Stimulated activated CD4-positive, alpha-beta T cell treated with anti-CD3 and anti-CD28 coated beads, Interleukin-1b, Interleukin-23, amount 100 ng/mL, for 1 hour (primary cell): ENCODE measurements at places on chromosomes 2 and 18.

DNA sequence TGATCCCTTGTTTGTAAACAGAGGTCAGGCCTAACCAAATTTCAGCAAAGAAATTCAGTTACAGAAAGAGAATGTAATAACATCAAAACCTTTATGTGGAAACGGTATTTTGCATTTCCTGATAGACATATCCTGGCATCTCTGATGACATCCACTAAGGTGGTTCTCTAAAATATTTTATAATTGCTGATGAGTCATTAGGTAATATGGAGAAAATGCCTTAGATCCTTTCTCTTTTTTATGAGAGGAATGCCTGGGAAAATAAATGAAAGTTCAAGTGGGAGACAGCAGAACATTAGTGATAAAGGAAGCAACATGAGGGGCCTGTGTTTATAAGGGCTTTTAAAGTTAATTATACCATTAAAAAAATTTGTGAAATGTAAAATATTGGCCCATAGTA lies 72.6 kb downstream of the PLCL1 start:
- DNase-seq = no peak

DNA sequence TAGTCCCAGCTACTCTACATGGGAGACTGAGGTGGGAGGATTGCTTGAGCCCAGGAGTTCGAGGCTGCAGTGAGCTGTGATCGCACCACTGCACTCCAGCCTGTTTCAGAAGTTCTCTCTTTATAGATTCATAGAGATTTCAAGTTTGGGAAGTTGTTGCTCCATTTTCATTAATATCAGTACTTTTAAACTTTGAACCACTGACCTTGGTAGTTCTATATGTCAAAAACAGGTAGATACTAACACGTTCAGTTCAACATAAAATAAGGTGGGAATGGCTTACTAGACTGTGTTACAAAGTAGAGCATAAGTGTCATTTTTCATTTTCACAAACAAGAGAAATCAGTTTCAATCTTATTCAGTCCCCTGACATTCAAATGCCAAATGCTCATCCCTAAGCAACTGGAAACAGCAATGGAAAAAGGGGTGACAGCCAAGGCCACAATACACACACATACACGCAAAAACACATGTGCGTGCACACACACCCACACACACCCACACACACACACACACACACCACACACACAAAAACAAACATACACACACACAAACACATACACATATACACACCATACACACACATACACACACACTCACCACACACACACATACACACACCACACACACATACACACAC lies 71.7 kb downstream of the PIEZO2 start:
- DNase-seq = no peak

GRCh38 chr18:75884728-75885127 lies 457.2 kb upstream of the SMIM21 start:
- no peak for DNase-seq

DNA sequence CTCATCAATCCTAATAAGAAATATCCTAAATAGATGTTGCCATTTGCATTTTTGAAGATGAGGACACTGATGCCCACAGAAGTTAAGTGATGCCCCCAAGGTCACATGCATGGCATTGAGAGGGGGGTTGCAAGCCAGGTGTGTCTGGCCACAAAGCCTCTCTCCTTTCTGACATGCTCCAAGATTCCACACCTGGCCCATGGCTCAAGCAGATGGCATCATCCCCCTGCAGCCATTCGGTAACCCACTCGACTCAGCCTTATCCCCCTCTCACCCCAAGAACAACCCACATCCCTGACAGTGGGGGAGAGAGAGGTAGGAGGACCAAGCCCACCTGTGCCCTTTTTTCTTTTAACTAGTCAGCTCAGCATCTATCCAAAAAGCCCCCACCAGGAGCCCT lies 16.5 kb upstream of the TEX51 start:
- DNase-seq = no peak

GRCh38 chr2:74024216-74024615 lies 39.5 kb downstream of the TET3 start:
- DNase-seq = no peak

GRCh38 chr18:79933765-79934164 lies 17.7 kb downstream of the SLC66A2 start:
- no peak for DNase-seq

DNA sequence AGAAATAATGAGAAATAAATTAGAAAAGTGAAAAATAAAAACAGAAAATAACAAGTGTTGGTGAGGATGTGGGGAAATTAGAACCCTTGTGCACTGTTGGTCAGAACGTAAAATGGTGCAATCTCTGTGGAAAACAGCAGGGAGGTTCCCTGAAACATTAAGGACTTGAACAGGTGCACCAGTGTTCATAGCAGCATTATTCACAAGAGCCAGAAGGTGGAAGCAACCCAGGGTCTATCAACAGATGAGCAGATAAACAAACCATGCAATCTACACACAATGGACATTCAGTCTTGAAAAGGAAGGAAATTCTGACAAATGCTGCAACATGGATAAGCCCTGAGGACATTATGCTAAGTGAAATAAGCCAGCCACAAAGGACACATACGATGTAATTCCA lies 58.2 kb upstream of the TFCP2L1 start:
- no peak for DNase-seq

DNA sequence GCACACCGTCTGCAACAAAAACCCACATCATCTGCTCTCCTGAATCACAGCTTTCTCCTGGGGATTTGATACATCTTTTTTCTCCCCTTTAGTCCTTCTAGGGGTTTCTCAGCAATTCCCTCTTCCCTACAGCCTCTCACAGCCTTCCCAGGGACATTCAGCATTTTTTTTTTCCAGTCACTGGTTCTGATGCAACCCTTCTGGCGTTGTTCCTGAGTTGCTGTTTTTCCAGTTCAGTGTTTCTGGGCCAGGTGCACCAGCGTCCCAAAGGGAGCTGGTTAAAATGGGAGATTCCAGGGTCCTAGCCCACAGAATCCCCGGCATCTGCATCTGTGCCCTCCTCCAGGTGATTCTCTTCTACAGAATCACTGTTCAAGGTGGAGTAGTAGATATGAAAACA lies 36.1 kb downstream of the ADCY3 start:
- DNase-seq = no peak

GRCh38 chr2:149650006-149650405 lies 62.4 kb upstream of the MMADHC start:
- no peak for DNase-seq

GRCh38 chr2:81987370-81987769 lies 1682.8 kb upstream of the LRRTM1 start:
- DNase-seq = no peak

- no peak for DNase-seq
Measured at GRCh38 chr2:26464390-26465265, 13.3 kb downstream of the OTOF start.

DNA sequence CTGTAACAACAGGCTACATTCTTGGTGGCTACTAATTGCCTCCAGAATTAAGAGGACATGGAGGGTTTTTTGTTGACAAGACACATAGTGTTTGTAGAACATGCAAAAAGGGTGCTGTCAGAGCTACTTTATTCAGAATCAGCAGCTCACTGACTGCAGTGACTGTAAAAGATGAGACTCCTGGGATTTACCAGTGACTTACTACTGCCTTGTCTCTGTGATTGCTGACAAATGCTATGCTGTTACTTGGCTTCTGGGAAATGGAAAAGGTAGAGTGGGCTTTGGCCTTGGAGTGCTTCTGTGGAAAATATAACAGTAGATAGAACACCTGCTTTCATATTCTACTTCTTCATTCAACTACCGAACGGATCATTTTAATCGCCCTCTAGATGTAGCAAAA lies 47.8 kb downstream of the GREB1L start:
- DNase-seq = no peak

- DNase-seq = no peak
Measured at GRCh38 chr2:222877556-222878300, 16.9 kb downstream of the ACSL3 start.

GRCh38 chr2:150150144-150150543 lies 337.3 kb downstream of the RND3 start:
- DNase-seq = no peak

DNA sequence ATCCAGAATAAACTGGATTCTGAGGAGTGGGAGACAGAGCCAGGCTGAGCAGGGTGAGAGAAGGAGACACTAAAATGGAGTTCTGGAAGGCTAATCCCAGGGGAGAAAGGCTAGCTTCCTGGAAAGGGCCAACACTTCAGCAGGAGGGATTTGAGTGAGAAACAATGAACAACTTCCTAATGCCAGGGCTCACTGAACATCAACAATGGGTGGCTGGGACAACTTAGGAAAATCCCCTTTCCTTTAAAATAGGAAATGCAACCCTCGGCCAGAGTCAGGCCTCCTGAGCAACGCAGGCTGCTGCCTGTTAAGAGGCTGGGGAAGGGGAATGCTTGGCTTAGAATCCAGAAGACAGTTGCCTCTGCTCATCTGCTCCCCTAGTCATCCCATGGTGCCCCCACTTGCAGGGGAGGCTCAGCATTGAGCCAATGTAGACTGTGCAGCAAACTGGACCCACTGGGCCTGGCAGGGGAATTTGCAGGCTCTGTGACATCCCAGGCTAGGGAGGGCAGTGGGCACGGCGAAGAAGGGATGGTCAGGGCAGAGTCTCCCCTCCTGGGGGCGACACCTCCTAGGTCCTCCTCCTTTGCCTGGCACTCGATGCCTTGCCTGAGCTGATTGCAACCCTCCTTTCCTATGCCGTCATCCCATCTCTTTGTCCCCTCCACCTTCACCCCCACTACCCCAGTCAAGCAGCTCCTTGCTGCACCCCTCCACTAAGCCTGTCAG lies 182.5 kb downstream of the TNS1 start:
- DNase-seq = no peak

- no peak for DNase-seq
Measured at GRCh38 chr2:146873646-146874259, 971.1 kb upstream of the ACVR2A start.

- no peak for DNase-seq
Measured at GRCh38 chr2:102547462-102547861, 71.9 kb upstream of the SLC9A2 start.

DNA sequence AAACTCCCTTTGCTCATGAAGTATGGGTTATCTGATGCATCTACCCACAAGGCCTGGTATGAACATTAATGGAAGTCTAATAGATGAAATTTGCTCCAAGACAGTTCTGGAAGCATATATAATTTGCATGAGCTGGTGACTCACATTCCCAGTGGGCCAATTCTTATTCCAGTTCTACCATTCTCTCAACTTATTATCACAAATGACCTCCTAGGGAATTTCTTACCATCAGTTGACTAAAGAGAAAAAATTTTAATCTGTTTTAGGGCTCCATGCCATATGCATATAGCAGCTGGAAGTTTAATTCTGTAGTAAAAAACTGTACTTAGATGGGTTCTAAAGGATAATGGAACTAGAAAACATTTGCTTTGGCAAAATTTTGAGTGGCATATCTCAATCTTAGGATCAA lies 165.2 kb upstream of the COL3A1 start:
- no peak for DNase-seq

DNA sequence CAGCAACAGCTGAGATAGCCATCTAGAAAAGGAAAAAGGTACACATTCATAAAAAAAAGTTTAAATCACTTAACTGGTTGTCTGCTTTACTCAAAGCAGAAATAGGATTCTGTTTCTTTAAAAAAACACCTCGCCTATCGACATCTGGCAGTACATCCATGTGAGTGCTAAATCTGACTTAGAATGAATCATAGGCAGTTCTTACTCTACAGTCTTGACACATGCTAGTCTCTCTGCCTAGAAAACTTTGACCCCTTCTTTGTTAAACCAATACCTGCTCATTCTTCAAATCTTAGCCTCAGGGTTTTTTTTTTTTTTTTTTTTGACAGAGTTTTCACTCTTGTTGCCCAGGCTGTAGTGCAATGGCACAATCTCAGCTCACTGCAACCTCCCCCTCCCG lies 37.1 kb upstream of the GPR75 start:
- no peak for DNase-seq

DNA sequence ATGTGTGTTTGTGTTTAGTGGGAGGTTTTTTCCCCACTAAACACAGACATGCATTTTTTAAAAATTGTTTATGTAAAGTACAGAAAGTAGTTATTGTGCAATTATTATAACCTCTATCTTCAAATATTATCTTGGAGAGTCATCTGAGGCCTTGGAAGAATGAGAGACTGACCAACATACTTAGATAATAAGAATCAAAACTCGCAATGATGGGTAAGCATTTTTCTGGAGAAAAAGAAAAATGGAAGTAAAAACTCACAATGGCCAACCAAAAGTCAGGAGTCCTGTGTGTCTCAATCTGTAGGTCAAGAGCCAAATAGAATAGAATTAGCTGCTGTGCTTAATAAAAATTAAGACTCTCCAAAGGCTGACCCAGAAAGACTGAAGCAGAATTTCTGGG lies 43.0 kb downstream of the MEMO1 start:
- no peak for DNase-seq

GRCh38 chr2:121777699-121778058 lies 22.2 kb downstream of the TSN start:
- DNase-seq = no peak

- DNase-seq = no peak
Measured at GRCh38 chr2:218839430-218839829, 7.8 kb upstream of the PRKAG3 start.

GRCh38 chr2:86790676-86791572 lies at the start of gene CD8A:
Gene CD8A (minus strand): TSS chr2:86790913. CDS start chr2:86790825, 88 bp downstream.
- no peak for DNase-seq

GRCh38 chr2:109562421-109562820 lies 51.3 kb downstream of the SEPTIN10 start:
- DNase-seq = no peak

GRCh38 chr2:1830936-1831619 lies 86.8 kb upstream of the PXDN start:
- no peak for DNase-seq

GRCh38 chr18:59878644-59879043 lies 21.2 kb upstream of the PMAIP1 start:
- DNase-seq = no peak

GRCh38 chr18:36477776-36478175 lies 180.3 kb downstream of the FHOD3 start:
- DNase-seq = no peak

DNA sequence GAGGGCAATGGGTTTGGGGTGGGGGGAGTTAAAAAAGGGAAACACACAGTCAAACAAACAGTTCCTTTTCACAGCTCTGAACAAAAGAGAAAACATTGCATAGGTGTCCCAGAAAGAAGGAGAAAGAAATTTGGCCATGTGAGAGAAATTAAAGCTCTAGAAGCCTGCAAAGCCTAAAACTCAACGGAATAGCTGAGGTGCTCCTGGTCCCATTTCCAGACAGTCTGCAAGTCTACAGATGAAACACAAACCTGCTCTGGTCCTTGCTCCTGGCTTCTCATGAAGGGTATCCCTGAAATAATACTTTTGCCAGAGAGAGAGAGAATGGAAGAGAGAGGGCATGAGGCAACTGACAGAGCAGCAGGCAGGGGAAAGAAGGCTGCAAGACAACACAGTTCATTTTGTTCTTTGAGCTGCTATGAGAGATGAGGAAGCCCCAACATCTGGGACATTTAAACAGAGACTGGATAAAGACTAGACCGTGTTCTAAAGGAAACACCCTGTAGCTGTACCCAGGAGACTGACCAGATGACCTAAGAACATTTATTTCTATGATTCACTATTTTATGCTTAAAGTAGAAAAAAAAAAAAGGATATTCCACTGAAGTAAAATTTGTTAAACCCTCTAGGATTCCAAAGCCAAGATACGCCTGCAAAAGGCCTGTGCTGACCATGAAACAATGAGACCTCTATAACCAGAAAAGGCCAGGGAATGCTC lies 57.3 kb upstream of the CYP26B1 start:
- DNase-seq = no peak
